ENCODE measurements at places on chromosomes 11 and 22.

- DNase-seq: no peak
Observed at GRCh38 chr11:87840786-87841185, 334.5 kb downstream of the RAB38 start.

- no peak for DNase-seq
Observed at GRCh38 chr11:121626980-121627379, 174.2 kb upstream of the SORL1-AS1 start.

GRCh38 chr11:108768370-108768769 is 103.5 kb downstream of the DDX10 start:
- DNase-seq: no peak

- no peak for DNase-seq
Observed at GRCh38 chr11:35257281-35257680, 118.3 kb downstream of the CD44 start.

- DNase-seq: no peak
Observed at GRCh38 chr22:39283322-39284141, 35.9 kb downstream of the RPL3 start.
